ENCODE measurements at places on chromosomes 7 and 10. TPM values are rescaled to one million over a fixed set of nuclear protein-coding genes. Genes with fewer than 3 reads are reported as not detected.

STEAP1 gene
- polyA plus RNA-seq = not detected

GRCh38 chr10:129896860-129897200 is 67.2 kb downstream of the EBF3 start:
- DNase-seq = no peak

- DNase-seq = no peak
These were observed 7.6 kb downstream of the TACR2 start for GRCh38 chr10:69409176-69409495.

GRCh38 chr7:80087051-80087770 is 47.4 kb upstream of the GNAI1 start:
- DNase-seq = no peak

DNA sequence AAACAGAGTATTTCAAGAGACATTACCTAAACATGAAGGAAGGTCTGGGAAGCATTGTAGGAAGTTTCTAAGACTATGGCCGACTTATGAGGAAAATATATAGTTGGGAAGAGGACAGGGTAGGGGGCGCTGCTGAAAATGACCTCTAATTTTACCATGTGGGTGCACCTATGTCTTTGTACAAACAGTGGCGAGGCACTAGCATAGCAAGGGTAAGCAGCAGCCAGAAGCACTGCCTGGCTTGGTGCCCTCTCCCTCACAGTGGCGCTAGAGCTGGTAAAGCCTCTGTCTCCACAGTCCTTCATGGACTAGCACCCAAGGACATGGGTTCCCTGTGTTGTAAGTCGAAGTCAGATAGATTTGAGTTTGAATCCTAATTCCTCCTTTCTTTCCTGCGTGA is 461.2 kb downstream of the INHBA start:
- no peak for DNase-seq

GRCh38 chr7:155944901-155945300 is 132.6 kb upstream of the SHH start:
- DNase-seq = no peak

DNA sequence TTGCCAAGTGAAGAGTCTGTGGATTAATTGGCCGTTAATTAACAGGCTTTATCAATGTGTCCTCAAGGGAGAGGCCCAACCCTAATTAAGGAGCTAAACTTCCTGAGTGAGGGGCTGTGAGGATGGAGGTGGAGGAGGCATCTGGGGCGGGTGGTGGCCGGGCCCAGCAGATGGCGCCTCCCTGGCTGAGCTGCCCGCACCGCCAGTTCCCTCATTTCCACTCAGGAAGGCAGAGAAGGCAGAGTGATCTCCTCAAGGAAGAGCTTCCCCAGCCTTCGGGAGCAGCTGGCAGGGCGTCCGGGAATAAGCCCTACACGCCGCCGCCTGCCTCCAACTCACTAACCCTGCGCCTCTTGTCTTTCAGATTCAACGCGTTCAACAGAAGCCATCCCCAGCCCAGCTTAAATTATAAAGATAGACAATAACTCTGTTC is 112.2 kb downstream of the CYTH3 start:
- DNase-seq = no peak

IKZF1 gene
- polyA plus RNA-seq = 153 TPM

GRCh38 chr10:89645742-89646172 is 715 bp upstream of the PANK1 start:
- no peak for DNase-seq

OR6B1 gene
- not detected for polyA plus RNA-seq

GRCh38 chr10:88064608-88065382 is 201.4 kb downstream of the PTEN start:
- DNase-seq = peak; percentile 65

AKR1C4 gene
- not detected for polyA plus RNA-seq

- no peak for DNase-seq
These were observed 37.7 kb downstream of the RABGEF1 start for GRCh38 chr7:66778201-66778600.

DNA sequence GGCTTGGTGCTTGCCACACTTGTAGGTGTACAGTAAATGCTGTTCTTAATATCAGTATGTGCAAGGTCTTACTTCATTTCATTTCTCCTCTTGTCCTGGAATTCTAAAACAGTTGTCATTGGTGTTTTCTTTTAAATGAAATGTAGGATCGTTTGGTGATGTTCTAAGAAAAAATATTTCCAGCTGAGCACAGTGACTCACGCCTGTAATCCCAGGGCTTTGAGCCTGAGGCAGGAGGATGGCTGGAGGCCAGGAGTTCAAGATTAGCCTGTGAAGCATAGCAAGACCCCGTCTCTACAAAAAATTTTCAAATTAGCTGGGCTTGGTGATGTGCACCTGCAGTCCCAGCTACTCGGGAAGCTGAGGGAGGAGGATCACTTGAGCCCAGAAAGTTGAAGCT is 32.6 kb upstream of the ELN start:
- DNase-seq = no peak

DNA sequence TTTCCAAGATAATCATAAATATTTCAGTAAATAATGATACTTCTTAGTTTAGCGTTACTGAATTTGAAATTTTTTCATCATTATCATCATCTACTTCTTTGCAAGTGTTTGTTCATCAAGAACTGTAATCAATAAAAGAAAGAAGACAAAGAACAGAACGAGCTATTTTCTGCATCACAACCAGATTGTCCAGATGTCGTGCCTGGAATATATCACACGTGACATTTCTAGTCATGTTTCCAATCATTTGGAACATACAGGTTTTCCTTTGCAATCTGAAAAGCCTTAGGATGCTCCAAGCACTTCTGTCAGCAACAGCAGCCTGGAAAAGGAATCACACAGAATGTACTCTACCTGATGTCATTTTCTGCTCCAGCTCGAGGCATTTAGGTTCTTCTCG is 107.4 kb downstream of the FAM107B start:
- no peak for DNase-seq

NPS gene
- not detected for polyA plus RNA-seq

CAMK2B gene
- not detected for polyA plus RNA-seq

NEUROD6 gene
- not detected for polyA plus RNA-seq

VIPR2 gene
- polyA plus RNA-seq = not detected

- no peak for DNase-seq
These were observed 591.6 kb downstream of the SDK1 start for GRCh38 chr7:3892686-3893085.

MYO3A gene
- polyA plus RNA-seq = not detected

ANKRD2 gene
- polyA plus RNA-seq = not detected

OR2A12 gene
- 0.06 TPM for polyA plus RNA-seq

PNLIP gene
- polyA plus RNA-seq = not detected

- no peak for DNase-seq
These were observed 356.4 kb downstream of the GALNT17 start for GRCh38 chr7:71488308-71488707.

GRCh38 chr10:118800920-118801319 is 46.1 kb upstream of the CACUL1 start:
- no peak for DNase-seq

- DNase-seq = no peak
These were observed 34.4 kb upstream of the CUL1 start for GRCh38 chr7:148664324-148664723.

ASAH2 gene
- 2.9 TPM for polyA plus RNA-seq

DNA sequence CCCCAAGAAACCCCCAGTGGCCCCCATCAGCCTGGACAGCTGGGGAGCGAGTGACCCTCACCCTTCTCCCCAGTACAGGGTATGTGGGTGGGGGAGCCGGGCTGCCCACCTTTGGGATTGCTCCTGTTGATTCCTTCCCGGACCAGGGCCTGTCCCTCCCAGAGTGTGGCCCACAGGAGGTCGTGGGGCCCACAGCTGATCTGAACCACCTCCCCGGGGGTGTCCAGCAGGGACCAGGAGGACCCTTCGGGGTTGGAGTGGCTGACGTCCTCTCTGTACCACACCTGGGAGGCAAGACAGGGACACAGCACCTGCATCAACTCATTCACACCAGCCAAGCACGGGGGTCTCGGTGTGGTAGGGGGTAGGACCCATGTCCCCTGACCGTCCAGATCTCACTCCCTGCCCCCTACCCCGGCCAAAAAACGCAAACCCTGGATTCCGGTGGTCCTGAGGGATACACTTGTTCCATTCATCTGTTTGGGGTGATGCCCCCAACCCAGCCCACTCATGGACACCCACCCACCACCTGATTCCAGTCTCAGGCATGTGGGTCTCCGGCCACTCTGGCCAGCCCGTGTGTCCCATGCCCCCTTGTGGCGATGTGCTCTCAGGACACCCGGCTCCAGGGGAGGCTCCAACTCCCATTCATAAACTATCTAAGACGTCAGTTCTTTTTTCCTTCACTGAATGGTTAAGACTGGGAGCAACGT is 10.9 kb downstream of the TECPR1 start:
- DNase-seq = no peak

OPALIN gene
- polyA plus RNA-seq = not detected

- DNase-seq = no peak
These were observed 166.9 kb downstream of the CUX1 start for GRCh38 chr7:101984133-101984879.
